RKO (cell line): ENCODE measurements at places on chromosomes 5 and 9.
A peak's percentile ranks its signal among the peaks of the same experiment; 100 is the strongest.

- DNase-seq, result no peak
These were observed 88.3 kb downstream of the LHX2 start for GRCh38 chr9:124099860-124100259.

- peak; percentile 77 for DNase-seq
These were observed 6.7 kb upstream of the WNT8A start for GRCh38 chr5:138077064-138077696.

DNA sequence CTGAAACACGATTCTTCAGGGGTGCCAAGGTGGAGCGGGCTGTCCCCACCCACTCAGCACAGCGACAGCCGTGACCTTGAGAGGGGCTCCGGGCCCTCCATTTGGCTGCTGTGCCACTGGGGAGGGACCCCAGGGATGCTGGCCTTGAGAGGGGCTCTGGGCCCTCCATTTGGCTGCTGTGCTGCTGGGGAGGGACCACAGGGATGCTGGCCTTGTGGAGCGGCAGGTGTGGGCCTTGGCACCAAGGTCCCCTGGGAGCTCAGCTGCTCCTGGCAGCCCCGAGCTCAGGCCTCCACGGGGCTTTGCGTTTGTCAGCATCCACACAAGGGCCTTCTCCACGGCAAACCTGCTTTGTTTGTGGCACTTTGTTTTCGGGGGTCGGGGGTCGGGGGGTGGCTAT lies 137.6 kb upstream of the LPCAT1 start:
- no peak for DNase-seq

DNA sequence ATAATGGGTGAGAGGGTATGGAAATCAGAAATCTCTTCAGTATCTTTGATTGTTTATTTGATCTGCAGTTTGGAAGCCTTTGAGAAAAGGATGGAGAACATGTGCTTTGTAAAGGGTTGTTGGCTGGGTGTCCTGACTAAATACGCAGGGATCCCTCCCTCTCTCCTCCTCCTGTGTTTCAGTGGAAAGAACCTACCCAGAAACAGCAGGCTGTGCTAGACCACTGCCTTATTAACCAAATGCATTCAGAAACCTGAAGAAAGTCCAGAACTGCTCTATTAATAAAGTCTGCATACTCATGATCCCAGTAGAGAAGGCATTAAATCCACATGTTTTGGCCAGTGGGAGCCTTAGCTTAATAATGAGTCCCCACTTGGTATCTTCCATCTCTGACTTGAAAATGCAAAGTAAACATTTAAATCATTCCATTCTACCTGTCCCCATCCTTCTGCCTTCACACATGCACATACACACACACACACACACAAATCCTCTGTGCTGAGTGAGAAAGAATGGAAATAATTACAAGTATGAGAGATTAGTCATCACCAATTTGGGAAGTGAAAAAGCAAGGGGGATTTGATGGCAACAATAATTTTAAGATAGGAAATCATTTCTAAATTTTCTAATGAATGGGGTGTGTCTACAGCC lies 10.0 kb upstream of the LECT2 start:
- DNase-seq, result no peak

GRCh38 chr5:62342476-62342837 lies 36.5 kb downstream of the KIF2A start:
- no peak for DNase-seq

DNA sequence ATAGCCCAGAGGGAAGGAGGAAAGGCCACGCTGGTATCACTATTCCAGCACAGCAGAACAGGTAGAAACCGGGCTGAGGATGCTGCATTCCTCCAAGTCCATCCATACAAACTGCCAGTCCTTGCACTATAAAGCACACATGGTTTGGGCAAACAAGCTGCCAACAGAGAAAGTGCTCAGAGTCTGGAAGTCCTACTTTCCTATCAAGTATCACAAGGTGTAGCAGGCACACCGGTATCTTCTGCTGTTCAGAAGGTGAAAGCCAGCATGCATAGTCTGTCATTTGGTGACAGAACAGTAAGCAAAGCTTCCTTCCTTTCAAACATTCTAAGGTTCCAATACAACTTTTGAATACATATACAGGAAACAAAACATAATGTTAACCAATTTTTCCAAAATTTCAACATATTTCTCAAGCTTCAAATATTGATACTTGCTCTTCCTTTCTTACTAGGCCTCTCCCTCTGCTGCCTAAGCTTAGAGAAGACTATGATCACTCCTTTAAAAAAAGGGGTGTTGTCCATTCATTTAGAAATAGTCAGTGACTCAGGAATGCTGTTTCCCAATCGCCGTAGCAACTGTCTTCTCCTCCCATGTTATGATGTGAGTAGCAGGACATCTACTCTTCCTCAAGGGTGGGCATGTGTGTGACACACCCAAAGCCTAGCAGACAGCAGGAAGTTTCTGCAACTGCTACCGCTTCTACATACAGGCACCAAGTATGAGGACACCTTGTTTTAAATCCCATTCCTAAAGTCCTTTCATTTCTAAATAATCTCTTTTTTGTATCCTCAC lies 14.7 kb downstream of the DIAPH1 start:
- peak; percentile 87 for DNase-seq

DNA sequence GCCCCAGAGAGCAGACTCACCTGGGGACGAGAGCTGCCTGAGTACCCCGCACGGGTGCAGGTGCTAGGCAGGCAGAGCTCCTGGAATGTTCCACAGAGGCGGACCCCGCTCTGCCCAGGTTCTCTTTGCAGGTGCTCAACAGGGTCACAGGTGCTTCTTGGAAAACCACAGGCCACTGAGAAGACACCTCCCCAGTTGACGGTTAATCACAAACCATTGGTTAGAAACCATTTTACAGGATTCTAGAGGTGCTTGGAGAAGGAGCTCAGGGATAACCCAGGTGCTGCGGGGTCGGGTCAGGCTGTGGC lies 17.3 kb upstream of the SLC6A19 start:
- no peak for DNase-seq

DNA sequence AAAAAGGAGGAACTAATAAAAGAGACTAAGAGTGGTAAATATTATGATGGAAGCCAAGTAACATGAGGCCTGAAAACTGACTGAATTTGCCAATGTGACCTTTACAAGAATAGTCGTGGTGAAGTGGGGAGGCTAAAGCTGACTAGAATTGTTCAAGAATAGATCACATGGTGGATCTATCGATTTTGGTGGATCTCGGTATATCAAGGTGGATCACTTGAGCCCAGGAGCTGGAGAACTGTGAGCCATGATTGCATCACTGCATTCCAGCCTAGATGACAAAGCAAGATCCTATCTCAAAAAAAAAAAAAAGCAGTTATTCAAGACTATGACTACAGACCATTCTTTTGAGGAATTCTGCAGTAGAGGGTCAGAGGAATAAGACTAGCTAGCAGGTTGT lies 15.1 kb downstream of the ERMP1 start:
- DNase-seq, result peak; percentile 36

DNA sequence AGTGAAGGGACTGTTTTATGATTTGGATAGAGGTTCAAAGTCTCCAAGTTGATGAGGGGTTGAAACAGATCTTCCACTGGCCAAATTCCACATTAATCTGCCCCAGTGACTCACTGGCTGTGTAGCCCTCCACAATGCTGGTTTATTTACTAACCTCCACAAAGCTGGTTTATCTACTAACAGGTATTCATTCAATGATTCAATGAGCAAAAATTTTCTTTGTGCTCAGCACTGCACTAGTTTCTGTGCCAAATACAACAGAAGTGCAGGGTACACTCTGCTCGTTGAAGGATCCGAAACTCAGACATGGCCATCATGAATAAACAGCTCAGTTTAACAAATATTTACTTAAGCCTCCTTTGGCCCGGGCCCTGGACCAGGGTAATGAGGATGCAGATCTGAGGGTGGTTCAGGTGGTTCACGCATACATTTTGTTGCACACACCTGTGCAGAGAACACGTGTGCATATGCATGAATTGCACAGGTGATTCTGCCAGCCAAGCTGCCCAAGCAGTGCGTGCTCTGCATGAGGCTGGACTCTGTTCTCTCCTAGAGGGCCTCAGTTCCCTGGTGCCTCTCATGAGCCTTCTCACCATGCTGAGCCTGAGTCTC lies 71.0 kb downstream of the SH3PXD2B start:
- no peak for DNase-seq

DNA sequence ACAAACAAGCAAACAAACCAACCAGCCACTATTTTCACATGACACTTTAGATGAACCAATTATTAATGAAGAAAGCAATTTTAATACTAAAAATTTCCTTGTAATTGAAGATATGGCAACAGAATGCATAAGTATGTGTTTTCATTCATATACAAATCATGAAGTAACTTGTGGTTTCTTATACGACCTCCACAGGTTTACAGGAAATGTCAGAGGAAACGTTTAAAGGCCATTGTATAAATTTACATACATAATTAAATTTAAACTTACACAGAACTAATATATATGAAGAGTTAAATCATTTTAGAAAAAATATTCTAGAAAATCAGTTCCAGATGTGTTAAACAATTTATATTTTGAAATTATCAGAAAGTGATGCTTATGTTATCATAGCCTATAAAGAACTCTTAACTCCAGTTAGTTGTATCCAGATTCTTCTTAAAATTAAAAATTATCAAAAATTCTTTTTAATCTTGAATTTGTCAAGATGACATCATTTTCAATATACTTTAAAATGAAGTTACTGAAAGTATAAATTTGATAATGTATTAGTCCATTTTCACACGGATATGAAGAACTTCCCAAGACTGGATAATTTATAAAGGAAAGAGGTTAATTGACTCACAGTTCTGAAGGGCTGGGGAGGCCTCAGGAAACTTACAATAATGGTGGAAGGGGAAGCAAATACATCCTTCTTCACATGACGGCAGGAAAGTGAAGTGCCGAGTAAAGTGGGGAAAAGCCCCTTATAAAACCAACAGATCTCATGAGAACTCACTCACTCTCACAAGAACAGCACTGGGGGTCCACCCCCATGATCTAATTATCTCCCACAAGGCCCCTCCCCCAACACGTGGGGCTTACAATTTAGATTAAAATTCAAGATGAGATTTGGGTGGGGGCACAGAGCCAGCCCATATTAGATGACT lies 192.0 kb downstream of the PIK3R1 start:
- DNase-seq, result no peak

DNA sequence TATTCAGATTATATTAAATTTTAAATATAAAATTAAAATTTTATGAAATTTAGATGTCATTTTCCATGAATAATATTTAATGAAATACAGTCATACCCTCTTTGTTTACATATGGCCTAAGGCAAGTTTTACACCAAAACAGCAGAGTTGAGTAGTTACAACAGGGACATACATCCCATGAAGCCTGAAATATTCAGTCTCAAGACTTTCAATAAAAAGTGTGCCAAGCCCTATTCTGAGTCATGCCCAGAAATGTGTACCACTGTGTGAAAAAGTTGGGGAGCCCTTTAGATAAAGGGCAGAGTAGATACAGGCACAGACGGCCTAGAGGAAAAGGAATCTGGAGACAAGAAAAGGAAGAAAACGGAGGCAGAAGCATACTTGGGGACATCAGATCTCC lies 261.3 kb downstream of the SGCD start:
- DNase-seq, result no peak

DNA sequence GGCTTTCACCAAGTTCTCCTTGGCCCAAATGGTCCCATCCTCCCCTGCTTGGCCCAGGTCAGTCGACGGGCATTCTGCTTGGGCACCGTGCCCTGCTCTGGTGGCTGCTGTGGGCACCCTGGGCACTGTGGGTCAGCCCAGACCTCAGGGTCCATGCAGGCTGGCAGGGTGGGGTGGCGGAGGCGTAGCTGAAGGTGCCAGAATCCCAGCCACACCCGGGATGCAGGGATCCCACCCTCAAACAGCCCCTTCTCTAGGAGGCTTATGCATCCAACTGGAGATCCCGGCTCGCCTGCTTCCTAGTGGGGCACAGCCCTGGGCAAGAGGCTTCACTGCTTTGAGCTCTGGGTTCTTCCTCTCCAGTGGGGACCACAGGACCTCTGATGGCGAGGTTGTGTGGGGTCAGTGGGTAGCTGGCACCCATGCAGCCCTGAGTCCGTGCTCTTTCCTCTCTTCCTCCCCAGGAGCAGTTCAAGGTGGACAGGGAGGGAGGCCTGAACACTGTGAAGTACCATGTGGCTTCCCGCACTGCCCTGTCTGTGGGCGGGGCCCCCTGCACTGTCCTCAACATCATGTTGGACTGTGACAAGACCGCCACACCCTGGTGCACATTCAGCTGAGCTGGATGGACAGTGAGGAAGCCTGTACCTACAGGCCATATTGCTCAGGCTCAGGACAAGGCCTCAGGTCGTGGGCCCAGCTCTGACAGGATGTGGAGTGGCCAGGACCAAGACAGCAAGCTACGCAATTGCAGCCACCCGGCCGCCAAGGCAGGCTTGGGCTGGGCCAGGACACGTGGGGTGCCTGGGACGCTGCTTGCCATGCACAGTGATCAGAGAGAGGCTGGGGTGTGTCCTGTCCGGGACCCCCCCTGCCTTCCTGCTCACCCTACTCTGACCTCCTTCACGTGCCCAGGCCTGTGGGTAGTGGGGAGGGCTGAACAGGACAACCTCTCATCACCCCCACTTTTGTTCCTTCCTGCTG lies 9.4 kb downstream of the B4GALT7 start:
- no peak for DNase-seq

GRCh38 chr5:36651761-36652685 lies 45.6 kb downstream of the SLC1A3 start:
- no peak for DNase-seq

- DNase-seq, result no peak
These were observed 843.3 kb upstream of the CDH10 start for GRCh38 chr5:25488119-25488518.

GRCh38 chr9:4654084-4654483 lies 8.0 kb upstream of the PLPP6 start:
- no peak for DNase-seq

- DNase-seq, result no peak
These were observed 370.8 kb upstream of the RIOK2 start for GRCh38 chr5:97553604-97554452.

GRCh38 chr9:114372921-114373448 lies 14.8 kb downstream of the AKNA start:
- DNase-seq, result no peak

GRCh38 chr9:84322828-84323227 lies 17.7 kb downstream of the SLC28A3 start:
- DNase-seq, result no peak

GRCh38 chr5:58451732-58452565 lies 7.9 kb downstream of the PLK2 start:
- DNase-seq, result no peak

DNA sequence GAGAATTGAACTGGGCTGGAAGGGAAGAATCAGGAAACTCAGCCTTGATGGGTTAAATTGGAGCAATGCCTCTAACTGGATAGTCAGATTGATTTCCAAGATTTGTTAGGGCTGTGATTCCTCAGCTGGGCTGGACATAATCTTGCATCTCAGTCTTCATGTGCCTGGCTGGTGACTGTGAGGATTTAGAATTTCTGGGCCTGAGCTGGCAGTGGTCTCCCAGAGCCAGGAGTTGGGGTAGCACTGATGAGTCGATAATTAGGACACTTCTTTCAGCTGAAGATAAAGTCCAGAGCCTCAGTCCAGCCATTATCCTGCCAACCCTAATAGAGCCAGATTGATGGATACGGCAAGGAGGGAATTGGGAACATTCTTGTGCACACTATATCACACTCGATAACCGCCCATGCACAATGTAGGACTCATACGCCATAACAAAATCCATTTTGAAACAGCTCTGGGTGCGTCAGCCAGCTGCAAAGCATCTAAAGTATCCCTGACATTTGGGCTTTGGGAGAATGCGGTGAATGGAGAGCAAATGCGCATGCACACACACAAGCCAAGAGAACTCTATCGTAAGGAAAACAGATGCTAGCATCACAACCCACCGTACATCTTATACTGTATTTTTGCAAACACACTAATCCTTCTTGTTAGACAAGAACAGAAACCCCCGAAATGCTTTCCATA lies 405.1 kb upstream of the KLF4 start:
- no peak for DNase-seq

GRCh38 chr9:19471737-19472648 lies 63.2 kb downstream of the ACER2 start:
- peak; percentile 72 for DNase-seq

GRCh38 chr9:94967482-94967881 lies 241.0 kb downstream of the AOPEP start:
- DNase-seq, result no peak
